ENCODE measurements at places on chromosomes 3 and 15.

DNA sequence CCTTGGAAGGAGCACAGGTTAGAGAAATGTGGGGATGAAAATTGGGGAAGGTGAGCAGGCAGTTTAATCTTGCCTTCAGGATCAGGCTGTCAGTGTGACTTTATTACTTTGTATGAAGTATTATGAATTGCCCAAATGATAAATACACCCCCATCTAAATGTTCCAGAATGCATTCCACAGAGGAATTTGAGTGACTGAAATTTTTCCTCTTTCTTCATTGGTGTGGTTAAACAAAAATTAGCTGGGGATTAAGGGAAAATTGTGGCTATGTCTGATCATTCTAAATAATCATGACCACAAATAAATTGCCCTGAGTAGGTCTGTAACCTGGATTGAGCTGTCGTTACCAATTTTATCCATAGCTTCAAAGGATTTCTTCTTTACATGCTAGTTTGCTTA is 33.5 kb downstream of the FAM98B start:
- DNase-seq = peak; percentile 56

- DNase-seq = no peak
These were observed 185.8 kb upstream of the POU1F1 start for GRCh38 chr3:87462228-87462627.

GRCh38 chr15:27585041-27585640 is 514.0 kb downstream of the OCA2 start:
- no peak for DNase-seq

DNA sequence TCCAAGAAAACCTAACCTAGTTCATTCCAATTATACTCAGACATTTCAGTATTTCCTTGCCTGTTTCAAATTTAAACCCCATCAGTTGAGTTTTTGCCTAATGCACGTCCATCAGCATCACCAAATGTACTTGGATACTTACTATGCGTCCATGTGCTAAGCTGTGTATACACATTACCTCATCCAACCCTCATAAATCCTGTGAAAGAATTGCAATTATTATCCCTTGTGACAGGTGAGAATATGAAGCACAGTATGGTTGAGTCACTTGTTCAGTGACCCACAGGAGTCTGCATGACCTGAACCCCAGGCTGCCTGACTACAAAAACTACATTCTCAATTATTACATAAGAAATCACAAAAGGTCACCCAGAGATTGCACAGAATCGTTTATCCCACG is 2.5 kb downstream of the OR5K2 start:
- DNase-seq = no peak

GRCh38 chr3:65484964-65485363 is 553.8 kb downstream of the MAGI1 start:
- DNase-seq = no peak

- peak; percentile 59 for DNase-seq
These were observed 14.0 kb downstream of the RYK start for GRCh38 chr3:134236505-134237170.

- DNase-seq = no peak
These were observed 219.4 kb upstream of the BHLHE40 start for GRCh38 chr3:4759689-4760312.

Measured in fibroblast of skin of back (primary cell).